ENCODE measurements at places on chromosomes 5 and 9. TPM values are rescaled to one million over a fixed set of nuclear protein-coding genes. Genes with fewer than 3 reads are reported as not detected.

NSMF gene
- 135 TPM for total RNA-seq

TAF11L10 gene
- total RNA-seq = not detected

GLDC gene
- 2.5 TPM for total RNA-seq

MCTP1 gene
- 8.9 TPM for total RNA-seq

PCDHB12 gene
- 0.80 TPM for total RNA-seq

RASEF gene
- total RNA-seq = 73.6 TPM

MAMDC2 gene
- total RNA-seq = 19.2 TPM

LVRN gene
- total RNA-seq = 2.7 TPM

BARHL1 gene
- total RNA-seq = not detected

TTC23L gene
- not detected for total RNA-seq

OBP2B gene
- not detected for total RNA-seq

SLC34A3 gene
- total RNA-seq = 13.3 TPM

ZNF622 gene
- total RNA-seq = 44.6 TPM

PALM2AKAP2 gene
- total RNA-seq = not detected

NIPSNAP3A gene
- total RNA-seq = 15.9 TPM

DNA sequence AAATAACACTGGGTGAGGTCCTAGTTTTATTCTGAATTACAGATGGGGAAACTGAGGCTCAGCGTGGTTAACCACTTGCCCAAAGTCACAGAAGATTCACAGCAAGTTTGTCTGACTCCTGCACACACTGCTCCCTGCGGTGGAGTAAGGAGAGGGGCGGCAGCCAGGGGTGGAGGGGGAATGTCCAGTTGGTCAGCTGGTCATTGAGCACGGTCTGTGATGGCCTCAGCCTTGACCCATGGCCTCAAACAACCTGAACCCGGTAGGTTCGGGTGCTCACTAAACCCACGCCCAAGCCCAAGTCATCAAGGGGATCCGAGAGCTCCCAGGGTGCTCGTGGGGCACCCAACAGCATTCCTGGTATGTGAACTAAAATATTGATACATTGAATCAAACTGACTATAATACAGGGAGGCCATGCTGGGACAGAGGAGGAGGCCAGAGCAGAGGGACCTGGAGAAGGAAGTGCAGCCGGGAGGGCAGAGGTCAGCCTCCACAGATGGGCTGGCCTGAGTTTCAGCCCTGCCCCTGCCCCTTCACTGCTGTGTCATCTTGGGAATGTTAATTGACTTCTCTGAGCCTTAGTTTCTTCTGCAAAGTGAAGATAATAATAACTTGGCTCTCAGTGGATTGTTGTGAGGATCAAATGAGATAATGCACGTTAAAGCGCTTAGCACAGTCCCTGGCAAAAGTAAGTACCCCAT, 3.6 kb upstream of the IL17B start:
- no peak for DNase-seq

- no peak for DNase-seq
Observed at GRCh38 chr9:34490360-34490759, 31.8 kb downstream of the DNAI1 start.

GRCh38 chr9:126472198-126472947, 141.4 kb upstream of the LMX1B start:
- DNase-seq = no peak

GRCh38 chr9:121075251-121076036, 689 bp downstream of the CNTRL start:
- DNase-seq = no peak

- DNase-seq = no peak
Observed at GRCh38 chr9:19028835-19029451, 4.1 kb downstream of the SAXO1 start.

DNA sequence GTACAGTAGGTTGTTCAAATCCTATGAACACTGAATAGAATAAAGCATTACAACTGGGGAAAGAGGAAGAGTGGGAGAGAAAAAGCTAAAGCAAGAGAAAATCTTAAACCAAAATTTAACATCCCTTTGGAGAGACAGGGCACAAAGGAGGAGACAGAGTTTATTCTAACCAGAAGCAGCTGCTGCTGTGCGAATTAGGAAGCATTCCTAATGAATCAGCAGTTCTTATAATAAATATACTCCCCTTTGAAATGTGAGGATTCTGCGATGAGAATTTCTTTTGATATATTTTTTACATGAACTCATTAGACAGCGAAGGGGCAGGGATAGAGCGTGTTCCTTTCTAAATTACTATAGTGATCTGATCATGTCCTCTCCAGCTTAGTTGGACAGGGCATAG, 233.4 kb downstream of the DENND1A start:
- DNase-seq = no peak

- DNase-seq = no peak
Observed at GRCh38 chr5:110865400-110866094, 126.7 kb downstream of the SLC25A46 start.

GRCh38 chr5:176820937-176821336, 10.6 kb downstream of the UNC5A start:
- DNase-seq = no peak

- DNase-seq = no peak
Observed at GRCh38 chr5:157384971-157385709, 74.9 kb upstream of the NIPAL4 start.

DNA sequence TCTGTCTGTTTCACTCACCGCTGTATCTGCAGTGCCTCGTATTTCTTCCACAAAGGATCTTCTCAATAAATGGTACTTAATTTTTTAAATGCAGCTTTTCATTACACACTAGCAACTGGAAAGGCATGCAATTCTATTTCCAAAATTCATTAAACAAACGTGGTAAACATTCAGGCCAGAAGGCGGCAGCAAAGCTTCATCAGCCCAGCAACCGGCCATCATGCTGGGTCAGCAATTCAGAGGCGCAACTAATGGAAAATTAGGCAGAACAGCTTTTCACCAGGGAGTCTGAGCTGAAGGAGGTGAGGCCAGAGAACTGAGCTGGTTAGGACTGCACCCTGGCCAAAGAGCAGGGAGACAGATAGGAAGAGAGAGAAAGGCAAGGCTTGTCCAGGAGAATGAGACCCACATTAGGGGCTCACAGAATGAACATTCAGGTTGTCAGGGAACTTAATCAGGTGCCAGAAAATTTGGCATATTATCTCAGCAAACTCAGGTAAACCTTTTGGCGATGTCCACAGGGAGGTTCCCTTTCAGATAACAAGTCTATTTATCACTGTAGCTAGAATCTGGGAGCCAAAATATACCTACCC, 17.7 kb upstream of the RNF180 start:
- DNase-seq = peak; percentile 61

DNA sequence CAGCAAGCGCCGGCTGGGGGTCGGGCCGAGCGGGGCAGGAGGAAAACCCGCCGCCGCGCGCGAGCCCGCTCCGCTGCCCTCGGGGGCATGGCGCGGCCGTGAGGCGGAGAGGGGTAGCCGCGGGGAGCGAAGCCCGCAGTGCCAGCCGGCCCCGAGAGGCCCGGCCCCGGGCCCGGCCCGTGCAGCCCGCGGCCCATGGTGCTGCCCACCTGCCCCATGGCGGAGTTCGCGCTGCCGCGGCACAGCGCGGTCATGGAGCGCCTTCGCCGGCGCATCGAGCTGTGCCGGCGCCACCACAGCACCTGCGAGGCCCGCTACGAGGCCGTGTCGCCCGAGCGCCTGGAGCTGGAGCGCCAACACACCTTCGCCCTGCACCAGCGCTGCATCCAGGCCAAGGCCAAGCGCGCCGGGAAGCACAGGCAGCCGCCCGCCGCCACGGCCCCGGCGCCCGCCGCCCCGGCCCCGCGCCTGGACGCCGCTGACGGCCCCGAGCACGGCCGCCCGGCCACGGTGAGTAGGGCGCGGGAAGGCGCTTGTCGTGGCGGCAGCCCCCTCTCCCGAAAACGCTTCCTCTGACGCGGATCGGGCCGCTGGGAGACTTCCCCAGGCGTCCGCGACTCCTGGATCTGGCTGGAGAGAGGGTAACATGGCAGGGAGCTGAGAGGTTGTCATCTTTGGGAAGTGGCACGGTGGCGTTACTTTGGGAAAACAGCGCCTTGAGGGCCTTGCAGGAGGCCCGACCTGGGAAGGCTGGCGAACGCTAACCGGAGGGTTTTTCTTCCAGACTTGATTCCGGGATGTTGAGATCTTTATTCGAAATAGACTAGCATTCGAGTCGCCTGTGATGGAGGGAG, 523 bp downstream of the MAML1 start:
- DNase-seq = no peak

- DNase-seq = no peak
Observed at GRCh38 chr5:113166852-113167366, 190.3 kb downstream of the DCP2 start.

- peak; percentile 60 for DNase-seq
Observed at GRCh38 chr9:121557581-121558447, 58.2 kb upstream of the GGTA1 start.

DNA sequence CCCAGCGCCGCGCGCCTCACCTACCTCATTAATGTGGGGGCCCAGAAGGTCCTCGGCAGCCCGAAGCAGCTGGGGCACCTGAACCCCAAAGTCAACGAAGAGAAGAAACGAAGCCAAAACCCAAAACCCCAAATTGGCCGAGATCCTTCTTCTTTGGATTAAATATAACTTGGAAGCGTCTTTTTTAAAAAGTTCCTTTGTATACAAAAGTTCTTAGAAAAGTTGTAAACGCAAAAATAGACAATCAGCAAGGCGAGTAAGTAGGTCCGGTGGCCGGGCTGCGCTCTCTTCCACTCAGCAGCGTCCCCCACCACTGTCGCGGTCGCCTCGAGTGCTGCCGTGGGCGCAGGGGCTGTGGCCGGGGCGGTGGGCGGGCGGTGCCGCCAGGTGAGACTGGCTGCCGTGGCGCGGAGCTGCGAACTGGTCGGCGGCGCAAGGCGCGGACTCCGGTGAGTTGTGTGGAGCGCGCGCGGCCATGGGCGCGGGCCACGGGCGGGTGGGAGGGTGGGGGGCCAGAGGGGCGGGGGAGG, 360 bp downstream of the KLF4 start:
- no peak for DNase-seq

- no peak for DNase-seq
Observed at GRCh38 chr5:17743580-17744435, 109.5 kb downstream of the TAF11L14 start.

DNA sequence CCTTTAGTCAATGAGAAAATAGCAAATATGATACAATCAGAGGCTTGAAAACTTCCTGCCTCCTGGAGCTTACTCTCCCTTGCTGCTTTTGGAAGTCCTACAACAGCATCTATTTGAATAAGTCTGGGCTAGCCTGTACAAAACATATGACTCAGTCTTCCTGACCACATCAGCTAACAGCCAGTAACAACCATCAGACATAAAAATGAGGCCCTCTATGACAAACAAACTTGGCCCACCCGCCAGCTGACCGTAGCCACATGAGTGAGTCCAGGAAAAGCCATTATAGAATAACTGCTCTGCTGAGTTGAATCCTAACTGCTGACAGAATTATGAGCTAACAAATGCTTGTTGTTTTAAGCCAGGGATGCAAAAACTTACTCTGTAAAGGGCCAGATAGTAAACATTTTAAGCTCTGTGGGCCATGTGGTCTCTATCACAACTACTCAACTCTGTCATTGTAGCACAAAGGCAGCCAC, 347.6 kb downstream of the PTPRD start:
- no peak for DNase-seq

DNA sequence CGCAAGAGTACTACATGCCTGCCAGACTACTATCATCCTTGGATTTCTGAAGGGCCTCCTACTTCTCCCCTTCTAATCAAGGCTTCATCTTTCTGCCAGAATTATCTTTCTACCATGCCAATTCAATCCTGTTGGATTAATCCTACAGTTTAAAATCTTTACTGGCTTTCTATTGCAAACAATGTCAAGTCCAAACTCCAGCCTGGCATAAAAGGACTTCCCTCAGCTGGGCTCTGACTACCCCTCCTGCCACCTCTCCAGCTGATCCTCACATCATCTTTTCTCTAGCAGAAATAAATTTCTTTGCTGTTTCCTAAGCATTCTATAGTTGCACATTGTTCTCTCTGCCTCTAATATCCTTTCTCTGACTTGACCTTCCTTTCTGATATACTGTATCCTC, 119.7 kb upstream of the RAD23B start:
- no peak for DNase-seq

DNA sequence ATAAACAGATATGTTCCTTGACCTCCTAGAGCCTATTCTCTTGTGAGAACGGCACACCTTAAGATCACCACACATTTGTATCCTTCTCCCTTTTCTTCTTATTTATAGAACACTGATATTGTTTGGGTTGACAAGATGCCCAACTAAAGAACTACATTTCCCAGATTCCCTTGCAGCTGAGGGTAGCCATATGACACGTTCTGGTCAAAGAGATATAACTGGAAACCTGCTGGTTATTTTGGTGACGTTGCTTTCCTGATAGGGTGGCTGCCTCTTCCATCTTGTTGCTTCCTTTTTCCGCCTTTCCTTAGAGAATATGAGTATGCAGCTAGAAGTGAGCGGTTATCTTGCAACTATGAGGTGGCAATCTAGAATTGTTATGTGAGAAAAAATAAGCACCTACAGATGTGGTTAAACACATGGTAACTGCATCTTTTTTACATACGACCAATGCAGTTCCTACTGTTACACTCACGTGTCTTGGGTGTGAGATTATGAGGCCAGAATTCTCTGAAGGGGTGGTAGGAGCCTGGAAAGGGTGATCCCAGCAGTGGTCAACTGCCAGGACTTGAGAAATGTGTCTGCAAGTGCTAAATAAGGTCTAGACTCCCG, 72.9 kb downstream of the SEC61B start:
- no peak for DNase-seq

DNA sequence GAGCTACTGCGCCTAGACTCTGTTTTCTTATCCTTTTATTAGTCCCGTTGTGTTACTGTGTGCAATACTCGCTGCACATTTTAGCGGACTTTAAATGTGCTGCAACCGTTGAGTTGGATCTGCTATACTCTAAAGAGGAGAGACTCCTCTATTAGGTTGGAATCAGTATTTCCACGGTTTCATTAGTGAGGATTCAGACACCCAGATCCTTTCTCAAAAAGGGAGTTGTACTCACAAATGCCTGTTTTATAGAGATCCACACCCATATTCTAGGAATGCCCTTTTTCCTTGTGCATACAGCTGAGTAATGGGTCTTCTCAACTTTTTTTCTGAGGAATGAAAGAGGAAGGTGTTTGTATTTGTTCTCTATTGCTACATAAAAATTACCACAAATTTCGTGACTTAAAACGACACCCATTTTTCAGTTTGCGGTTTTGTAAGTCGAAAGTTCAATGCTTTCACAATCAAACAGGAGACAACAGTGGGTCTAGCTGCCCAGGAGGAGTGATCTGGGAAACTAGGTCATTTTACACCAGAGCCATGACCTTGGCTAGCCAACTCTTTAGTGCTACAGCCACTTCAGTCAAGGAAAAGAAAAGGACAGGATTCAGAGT, 52.8 kb upstream of the SLC44A1 start:
- DNase-seq = no peak

- no peak for DNase-seq
Observed at GRCh38 chr9:138070815-138071214, 193.2 kb downstream of the CACNA1B start.
